ENCODE measurements at places on chromosomes 16 and 17.

DNA sequence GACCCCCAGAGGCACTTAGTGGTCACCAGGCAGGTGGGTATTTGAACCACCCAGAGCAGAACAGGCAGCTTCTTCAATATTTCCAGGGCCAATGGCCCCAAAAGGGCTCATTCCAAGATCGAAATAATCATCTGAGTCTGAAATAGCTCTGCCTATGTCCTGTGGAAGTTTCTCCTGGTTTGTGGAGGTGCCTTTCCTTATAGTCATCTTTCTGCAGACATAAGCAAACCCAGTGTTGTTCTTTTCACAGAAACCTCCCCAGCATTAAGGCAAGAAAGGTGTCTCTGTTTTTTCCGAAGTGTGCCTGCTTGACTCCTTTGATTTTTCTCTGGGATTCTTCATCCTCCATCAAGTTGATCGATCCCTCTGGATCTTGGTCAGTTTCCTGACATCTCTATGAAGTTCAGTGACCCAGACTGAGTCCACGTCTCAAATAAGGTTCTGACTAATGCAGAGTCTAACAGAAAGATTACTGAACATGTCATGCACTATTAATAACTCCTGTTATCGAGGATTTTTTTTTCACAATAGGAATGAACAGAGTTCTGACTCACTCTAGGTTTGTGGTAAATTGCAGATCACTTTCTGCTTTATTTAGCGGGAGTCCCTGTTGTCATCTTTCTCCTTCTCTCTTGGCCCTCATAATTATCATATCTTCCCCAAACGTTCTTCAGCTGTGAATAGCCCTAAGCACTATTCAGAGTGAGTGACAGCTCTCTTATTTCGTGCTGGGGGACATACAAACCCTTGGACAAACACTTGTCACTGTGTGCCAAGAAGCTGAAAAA lies 1.5 kb downstream of the LRRC3C start:
- peak; percentile 77 for DNase-seq

DNA sequence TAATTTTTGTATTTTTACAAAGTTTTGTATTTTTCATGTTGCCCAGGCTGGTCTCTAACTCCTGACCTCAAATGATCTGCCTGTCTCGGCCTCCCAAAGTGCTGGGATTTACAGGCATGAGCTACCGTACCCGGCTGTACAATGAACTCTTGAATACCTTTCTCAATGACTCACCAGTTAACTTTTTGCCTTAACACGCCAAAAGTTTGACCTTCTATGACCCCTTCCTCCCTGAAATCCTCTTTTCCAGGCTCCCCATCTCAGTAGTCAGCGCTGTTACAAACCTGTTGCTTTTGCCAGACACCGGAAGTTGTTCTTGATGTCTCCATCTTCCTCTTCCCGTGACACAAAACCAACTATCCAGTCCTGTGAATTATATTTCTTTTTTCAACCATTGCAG lies 158.1 kb upstream of the ASIC2 start:
- no peak for DNase-seq

DNA sequence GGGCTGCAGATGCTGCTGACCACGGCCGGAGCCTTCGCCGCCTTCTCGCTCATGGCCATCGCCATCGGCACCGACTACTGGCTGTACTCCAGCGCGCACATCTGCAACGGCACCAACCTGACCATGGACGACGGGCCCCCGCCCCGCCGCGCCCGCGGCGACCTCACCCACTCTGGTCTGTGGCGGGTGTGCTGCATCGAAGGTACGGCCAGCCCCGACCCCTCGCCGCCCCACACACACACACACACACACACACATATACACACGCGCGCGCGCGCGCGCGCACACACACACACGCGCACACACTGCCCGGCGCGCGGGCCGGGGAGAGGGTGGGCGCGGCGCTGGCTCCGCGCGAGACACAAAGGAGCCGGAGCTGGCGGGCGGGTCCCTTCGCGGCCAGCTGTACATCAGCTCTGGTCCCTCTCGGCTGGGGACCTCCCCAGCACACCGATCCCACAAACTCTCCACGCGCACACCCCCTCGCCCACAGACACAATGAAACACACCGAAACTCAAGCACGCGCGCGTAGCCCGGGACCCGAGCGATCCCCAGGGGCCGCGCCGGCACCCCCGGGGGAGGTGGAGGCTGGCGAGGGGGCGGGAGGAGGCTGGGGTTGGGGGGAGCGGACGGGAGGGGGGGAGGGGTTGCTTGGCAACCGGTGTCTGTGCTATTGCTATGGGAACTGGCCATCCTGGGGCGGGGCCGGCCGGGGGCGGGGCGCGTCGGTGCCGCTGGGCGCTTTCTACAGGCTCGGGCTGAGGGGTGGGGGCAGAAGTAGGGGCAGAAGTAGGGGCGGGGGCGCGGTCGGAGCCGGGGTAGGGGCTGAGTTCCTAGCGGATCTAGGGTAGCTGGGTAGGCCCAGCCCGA lies 658 bp downstream of the CACNG4 start:
- no peak for DNase-seq

GRCh38 chr16:56262148-56262547 lies 70.9 kb downstream of the GNAO1 start:
- no peak for DNase-seq

- DNase-seq = no peak
These were observed 7.3 kb downstream of the ABI3 start for GRCh38 chr17:49217651-49218413.

- DNase-seq = no peak
These were observed 11.4 kb downstream of the CIITA start for GRCh38 chr16:10888320-10888937.

DNA sequence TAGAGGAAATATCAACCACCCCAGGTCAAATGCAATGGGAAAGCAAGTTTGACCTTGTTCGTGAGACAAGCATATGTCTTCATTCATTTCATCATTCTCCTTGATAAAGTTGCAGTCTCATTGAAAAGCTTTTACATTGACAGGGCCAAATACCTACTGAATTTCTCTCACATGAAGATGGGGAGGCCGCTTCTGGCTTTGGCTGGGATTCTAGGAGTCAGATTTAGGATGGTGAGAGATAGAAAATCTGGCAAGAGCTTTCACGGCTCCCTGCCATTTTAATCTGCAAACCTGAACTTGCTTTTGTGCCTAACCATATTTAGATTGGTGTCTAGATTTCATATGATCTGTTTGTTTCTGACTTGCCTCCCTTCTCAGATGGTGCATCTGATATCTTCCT lies 88.0 kb downstream of the TMEM100 start:
- no peak for DNase-seq

- DNase-seq = no peak
These were observed 9.3 kb downstream of the PDE6G start for GRCh38 chr17:81646869-81647600.

DNA sequence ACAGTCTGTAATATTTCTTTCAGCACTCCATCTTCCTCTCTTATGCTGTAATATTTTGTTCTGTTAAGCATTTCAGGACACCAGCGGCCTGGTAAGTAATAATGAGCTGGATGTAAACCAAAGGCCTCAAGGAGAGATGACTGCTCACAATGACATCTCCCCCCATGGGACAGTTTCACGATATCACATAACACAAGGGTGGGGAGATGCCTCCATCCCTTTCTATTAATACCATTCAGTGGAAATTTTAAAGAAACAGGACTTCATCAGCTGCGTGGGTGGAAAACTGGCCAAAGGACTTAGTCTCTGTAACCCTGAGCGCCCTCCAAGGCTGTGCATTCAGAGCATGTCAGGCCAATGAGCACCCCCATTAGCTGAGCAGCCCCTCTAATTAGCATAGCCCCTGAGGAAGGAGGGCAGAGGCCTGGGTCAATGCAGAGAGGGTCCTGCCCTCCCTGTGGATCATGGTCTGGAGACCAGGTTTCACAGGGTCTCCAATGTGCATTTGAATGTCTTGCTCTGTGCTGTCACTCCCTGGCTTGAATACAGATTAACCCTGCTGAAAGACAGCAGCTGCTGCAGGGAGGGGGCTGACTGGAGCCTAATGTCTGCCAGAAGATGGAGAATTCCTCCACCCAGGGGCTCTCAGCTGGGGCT lies 156.4 kb downstream of the HS3ST2 start:
- no peak for DNase-seq

DNA sequence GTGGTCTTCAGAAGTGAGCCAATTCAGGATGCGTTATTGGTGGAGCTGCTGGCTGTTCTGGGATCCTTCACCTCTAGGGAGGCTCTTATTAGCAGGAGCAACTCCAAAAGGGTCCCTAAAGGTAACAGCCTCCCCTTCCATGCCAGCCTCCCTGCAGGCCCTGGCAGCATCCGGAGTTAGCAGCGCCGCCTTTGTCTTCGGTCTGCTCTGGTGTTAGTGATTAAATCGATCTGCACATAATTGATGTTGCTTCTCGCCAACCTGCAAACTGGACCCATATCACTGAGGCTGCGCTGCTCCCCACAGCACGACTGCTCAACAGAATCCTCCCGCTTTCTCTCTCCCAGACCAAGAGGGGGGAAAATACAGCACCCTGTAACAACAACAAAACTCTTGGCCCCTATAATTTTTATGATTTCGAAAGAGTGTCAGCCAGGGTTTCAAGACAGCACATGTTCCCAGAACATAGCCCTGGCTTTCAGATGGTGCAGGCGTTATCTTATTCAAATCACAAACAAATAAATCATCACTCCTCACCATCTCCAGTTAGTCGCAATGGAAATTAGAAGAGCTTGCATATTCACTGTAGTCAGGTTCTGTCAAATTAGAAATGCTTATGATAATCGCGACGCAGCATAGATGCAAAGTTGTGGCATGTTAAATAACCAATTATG lies 76.0 kb downstream of the IRX3 start:
- DNase-seq = no peak

Measured in AG04450 (cell line).